Stomach (tissue), 19 donors: ENCODE measurements at places on chromosomes 4 and X. TPM values are rescaled to one million over a fixed set of nuclear protein-coding genes. Genes with fewer than 3 reads are reported as not detected.
A peak's percentile ranks its signal among the peaks of the same experiment; 100 is the strongest.

Gene SULT1E1
- 0.87 TPM for total RNA-seq

GRCh38 chr4:76962406-76963130 lies 13.0 kb downstream of the SEPTIN11 start:
- DNase-seq, result peak; percentile 55

GRCh38 chr4:138724530-138724929 lies 291.1 kb upstream of the NOCT start:
- no peak for DNase-seq

Gene CTAG1A
- total RNA-seq, result not detected

DNA sequence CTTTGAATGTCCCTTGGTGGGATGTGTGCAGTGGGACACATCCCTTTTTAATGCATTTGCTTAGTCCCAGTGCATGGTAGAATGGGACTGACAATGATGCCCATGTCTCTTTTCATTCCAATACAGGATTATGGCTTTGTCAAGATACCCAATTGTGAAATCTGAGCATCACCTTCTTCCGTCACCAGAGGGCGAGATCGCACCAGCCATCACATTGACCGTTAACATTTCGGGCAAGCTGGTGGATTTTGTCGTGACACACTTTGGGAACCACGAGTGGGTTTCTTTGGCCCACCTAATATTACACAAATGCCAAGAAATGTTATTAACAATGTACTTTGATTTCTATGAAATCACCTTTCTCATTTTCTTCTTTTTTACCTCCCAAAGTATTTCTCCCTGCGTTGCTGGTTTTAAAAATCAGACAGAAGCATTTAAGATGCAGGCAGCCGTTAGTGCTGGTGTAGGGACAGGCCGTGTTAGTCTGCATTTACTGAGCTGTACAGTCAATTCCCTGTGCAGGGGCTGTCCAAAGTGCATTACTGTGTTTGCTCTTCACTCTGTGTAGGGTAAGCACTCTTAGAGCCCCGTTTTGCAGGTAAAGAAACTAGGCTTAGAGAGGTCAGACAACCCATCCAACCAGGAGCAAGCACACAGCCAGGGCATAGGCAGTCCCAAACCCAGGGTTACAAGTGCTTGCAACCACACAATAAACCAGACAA lies 46.5 kb downstream of the CWH43 start:
- DNase-seq, result no peak

DNA sequence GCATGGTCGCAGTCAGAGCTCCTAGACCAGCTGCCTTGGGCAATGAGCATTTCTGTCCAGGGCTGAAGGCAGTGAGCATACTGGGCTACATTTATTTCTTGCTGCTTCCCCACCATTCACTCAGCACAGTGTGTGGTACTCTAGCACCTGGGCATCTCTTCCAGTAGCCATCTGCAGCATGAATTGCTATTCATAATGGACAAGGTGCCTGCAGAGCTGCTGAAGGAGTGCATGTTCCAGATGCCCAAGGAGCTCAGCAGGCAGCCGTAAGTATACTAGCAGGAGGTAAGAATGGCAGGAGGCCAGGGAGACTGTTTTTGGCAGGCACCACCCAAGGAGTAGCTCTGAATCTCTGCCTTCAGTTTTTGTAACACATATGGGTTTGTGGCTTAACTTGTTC lies 110.4 kb upstream of the RXFP1 start:
- no peak for DNase-seq

Gene OPRPN
- total RNA-seq, result not detected

- DNase-seq, result no peak
Observed at GRCh38 chr4:51845711-51846110, 2.8 kb downstream of the DCUN1D4 start.

- no peak for DNase-seq
Observed at GRCh38 chr4:125796138-125796537, 481.4 kb downstream of the FAT4 start.

DNA sequence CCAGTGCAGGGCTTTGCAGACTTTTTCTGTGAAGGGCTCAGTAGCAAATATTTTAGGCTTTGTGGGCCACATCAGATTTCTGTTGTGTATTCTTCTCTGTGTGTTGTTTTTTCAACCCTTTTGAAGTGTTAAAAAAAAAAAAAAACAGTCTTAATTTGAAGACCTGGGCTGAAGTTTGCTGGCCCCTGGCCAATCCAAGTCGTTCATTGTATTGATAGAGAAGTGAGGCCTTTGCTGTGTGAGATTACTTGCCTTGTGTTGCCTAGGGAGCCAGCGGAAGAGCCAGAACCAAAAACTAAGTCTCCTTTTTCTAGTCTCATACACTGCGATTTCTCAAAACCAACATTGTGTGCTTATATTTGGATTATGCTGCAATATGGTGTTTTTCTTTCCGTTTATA lies 46.9 kb downstream of the MTM1 start:
- DNase-seq, result no peak

DNA sequence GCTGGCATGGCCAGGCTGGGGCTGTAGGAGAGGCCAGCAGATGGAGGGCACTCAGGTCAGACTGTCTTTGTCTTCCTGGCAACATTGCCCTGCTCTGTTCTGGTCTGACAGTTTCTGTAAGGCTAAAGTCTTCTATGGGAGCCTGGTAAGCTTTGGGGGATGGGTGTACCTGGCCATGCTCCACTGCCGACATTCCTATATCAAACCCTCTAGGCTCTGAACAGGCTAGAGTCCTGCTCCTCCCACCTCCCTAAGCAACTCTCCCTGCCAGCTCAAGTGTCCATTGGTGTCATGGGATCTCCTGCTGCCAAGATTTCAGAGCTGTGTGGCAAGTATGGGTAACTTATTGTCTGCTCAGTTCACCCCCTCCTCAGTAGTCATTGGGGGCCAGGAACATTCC lies 163.5 kb upstream of the UGT8 start:
- no peak for DNase-seq

DNA sequence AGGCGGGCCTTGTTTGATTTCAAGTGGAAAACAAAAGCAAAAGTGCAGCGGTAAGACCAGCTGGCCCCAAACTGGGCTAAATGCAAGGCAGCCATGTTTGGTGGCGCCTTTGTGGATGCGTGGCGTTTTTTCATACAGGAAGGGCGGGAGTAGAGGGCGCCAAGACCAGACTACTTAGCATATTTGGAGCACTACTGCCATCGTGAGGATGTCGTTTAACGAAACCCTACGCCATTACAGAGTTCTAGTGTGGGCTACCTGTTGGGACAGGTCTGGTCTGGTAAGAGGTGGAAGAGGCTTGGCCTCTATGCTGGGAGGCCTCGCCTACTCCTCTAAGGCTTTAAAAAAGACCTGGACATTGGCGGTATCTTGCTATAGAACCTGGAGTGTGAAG lies 230.7 kb upstream of the STK26 start:
- DNase-seq, result peak; percentile 98

DNA sequence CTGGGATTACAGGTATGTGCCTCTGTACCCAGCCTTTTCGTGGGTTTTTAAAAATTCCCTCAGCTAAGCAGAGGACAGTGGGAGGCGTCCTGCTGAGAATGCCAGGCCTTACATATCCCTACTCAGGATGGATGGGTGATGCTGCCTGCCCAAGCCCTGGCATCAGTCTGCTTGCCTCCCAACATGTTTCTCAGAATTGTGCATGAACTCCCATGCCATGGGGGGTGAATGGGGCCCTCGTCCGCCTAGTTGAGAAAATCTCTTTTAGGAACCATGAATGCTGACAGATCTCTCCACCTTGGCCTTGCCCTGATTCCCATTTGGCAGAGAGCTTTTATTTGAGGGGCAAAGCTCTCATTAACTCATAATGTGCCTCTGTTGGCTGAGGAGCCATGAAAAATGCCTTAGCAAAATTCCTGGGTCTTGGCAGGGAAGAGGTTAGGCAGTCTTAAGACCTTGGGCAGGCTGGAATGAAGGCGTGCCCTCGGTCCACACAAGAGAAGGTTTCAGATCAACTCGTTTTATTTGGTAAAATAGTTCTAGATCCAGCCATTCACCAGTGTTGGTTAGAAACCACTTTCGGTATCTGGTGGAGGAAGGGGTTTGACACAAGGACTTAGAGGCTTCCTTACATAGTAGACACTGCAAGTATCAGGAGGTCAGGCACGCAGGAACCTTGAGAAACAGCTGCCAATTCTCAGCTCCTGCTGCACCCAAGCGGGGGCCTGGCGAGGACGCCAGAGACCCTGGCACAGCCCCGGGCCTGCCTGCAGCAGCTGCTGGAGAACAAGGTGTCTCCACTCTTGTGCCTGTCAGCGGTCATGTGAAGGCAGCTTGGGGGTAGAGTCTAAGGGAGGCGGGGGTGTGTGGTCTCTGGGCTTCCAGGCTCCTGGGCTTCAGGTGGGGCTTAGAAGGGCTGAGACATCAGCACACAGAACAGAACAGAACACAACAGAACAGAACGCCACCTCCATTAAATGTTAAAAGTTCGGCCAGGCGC lies 192.8 kb upstream of the PSAPL1 start:
- no peak for DNase-seq

DNA sequence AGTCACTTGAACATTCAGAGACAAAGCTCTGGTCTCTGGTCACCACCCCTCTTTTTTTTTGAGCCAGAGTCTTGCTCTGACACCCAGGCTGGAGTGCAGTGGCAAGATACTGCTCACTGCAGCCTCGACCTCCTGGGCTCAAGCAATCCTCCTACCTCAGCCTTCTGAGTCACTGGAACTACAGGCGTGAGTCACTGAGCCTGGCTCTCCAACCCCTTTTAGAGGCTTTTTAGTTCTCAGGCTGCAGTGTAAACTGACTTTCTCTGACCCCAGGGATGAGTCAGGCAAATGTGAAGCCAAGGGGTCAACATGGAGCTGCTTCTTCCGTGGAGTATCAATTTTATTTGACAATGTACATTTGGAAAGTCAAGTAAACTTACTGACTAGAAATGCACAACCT lies 229.2 kb downstream of the PTTG2 start:
- DNase-seq, result no peak

- no peak for DNase-seq
Observed at GRCh38 chr4:172692701-172693100, 475.9 kb upstream of the GALNT7 start.

DNA sequence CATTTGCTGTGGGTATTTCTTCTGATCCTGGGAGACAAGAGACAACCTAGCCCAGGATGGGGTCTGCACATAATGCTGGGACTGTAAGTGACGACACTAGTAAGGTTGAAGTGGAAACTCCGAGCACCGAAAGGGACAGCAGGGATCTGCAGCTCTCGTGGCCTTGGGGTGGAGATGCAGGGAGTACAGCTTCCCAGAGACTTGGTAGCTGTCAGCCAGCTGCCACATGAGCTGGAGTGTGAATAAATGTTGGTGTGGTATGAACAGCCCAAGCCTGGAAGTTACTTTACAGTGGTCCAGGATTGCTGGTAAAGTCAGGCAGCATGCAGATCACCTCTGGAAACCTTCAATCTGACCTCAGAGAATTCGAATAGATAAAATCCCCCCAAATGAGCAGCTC lies 97.6 kb downstream of the FAM193A start:
- DNase-seq, result peak; percentile 8

DNA sequence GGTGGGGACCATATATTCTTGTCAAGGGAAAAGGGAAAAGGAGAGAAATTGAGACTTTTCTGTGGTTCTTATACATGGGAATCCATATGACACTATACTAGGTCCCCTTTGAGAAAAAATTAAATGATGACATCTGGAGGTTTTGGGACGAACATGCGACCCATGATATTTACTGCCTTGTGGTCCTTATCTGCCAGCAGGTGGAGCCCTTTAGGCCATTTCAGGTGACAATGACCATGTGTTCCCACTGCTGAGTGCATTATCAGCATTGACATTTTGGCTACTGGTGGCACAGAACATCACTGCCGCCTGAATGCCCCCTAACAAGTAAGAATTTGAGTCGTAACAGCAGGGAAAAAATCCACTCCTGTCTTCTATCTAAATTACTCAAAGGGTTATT lies 843.4 kb downstream of the FSTL5 start:
- peak; percentile 19 for DNase-seq

DNA sequence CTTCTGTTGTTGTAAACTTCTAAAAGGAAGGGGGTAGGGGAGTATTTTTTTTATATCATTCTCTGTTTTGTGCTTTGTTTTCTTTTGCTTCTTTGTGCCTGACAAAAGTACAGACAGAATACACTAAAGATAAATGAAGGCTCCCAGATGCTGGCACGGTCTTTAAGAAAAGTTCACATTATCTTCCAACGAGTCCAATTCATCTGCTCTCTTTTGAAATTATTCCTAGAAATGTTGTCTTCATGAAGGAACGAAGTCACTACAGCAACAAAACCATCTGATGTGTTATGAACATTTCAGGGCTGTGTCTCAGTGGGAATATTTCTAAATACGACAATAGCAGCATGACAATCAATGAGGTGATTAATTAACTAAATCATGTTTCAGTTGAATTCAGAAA lies 813.8 kb upstream of the HTR2C start:
- no peak for DNase-seq

DNA sequence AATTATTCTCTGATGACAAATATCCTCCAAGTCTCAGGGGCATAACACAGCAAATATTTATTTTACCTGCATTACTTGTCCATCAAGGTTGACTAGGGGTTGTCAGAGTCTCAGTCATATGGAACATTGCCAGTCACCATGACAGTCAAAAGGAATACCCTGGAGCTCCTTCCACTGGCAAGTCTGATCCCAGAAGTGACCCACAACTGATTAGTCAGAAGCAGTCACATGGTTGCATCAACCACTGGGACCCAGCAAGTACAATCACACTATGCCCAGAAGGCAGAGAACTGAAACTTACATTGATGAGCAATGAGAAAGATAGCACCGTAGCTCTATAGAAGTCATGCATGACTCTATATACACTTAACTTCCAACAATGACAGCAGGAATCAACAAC lies 41.9 kb upstream of the SOD3 start:
- no peak for DNase-seq

GRCh38 chr4:170672381-170672965 lies 582.7 kb upstream of the AADAT start:
- DNase-seq, result no peak

DNA sequence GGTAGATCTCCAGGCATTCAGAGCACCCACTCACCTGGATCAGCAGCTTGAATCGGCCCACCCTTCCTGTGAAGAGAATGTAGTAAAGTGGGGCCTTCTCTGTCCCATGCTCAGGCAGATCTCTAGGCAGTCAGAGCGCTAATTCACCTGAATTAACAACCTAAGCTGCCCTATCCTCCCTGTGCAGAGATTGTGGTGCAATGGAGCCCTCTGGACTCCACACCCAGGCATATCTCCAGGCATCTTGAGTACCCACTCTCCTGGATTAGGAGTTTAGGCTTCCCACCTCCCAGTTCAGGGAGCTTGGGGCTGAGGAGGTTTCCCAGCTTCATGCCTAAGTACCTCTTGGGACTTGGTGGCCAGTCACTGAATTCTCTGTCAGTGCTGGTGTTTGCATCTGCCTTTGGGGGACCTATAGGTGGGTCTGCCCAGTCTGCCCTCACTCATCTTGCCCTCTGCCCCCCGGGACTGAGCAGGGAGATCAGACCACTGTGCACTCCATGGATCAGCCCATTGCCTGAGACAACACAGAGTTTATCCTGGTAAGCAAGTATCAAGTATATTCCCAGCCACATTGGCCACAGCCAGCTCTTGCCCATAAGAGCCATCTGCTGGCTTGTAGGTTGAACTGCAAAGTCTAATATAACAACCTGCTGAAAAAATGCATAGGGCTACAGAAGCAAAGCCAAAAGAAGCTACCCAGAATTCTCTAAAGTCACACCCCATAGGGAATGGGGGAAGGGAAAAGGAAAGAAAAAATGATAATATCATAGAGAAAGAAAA lies 372.9 kb downstream of the KLHL13 start:
- peak; percentile 5 for DNase-seq

Gene CORIN
- total RNA-seq, result not detected

Gene NUDT10
- total RNA-seq, result 21.0 TPM

Gene CC2D2A
- 12.5 TPM for total RNA-seq
